ENCODE measurements at places on chromosomes 2 and 18.

- no peak for DNase-seq
These were observed 485.2 kb upstream of the REG3G start for GRCh38 chr2:78540255-78540654.

GRCh38 chr2:64367444-64368232, 86.3 kb upstream of the LGALSL start:
- no peak for DNase-seq

- DNase-seq: no peak
These were observed 39.0 kb upstream of the BMPR2 start for GRCh38 chr2:202337151-202337550.

DNA sequence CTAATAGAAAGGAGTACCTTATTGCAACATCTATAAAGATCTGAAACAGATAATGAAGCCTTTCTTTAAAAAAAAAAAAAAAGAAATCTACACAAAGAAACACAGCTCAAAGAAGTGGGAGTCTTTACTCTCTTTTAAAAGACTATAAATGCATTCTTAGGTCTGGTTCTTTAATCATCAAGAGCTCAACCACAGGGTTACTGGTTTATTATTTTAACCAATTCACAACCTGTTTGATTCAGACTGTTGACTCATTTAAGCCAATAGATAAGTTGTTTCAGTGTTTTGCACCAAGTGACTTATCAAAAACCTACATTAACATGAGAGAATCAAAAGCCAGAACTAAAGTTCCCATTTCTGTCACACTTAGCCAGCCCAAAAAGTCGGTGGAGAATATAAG, 93.1 kb downstream of the TCF4 start:
- DNase-seq: no peak

- no peak for DNase-seq
These were observed 192.1 kb upstream of the DOK6 start for GRCh38 chr18:69208545-69208944.

GRCh38 chr2:9091811-9092210, 88.3 kb upstream of the MBOAT2 start:
- no peak for DNase-seq

GRCh38 chr2:178455947-178456346, 4.8 kb downstream of the PJVK start:
- no peak for DNase-seq

GRCh38 chr2:38596229-38596628, 6.5 kb downstream of the HNRNPLL start:
- no peak for DNase-seq

- DNase-seq: no peak
These were observed 21.9 kb downstream of the RTP5 start for GRCh38 chr2:241891315-241891987.

- no peak for DNase-seq
These were observed 10.2 kb downstream of the PROKR1 start for GRCh38 chr2:68653538-68653982.
